Iris pigment epithelial cell (primary cell): ENCODE measurements at places on chromosomes 11 and 22.

DNA sequence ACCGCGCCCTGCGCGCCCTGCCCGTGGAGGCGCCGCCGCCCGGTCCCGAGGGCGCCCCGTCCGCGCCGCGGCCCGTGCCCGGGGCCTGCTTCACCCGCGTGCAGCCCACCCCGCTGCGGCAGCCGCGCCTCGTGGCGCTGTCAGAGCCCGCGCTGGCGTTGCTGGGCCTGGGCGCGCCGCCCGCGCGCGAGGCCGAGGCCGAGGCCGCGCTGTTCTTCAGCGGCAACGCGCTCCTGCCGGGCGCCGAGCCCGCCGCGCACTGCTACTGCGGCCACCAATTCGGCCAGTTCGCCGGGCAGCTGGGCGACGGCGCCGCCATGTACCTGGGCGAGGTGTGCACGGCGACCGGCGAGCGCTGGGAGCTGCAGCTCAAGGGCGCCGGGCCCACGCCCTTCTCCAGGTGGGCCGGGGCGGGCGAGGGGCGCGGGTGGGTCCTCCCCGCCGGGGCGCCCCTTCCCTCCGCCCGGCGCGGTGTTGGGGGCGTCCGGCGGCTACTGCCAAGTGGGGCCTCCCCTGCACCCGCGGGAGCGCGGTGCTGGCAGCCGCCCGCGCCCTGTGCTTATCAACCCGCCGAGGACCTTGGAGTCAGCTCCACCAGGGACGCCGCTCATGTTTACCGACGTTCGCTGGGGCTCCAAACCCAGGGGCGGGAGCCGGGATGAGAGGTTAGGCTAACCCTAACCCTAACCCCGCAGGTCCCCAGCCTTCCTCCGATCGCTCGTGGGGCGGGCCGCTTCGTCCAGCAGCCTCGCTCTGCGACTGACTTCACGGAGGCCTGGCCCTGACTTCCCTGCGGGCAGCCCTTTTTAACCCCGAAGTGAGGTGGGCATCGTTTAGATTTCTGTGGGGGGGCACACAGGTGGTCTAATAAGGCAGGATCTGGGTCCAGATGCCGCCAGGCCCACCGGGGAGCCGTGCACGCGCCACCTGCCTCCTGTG, 649 bp downstream of the SELENOO start:
- DNase-seq: no peak

- DNase-seq: peak; percentile 20
These were observed 816 bp upstream of the PHRF1 start for GRCh38 chr11:575313-575995.

- no peak for DNase-seq
These were observed 2.5 kb upstream of the MUC5AC start for GRCh38 chr11:1155274-1155693.

- DNase-seq: no peak
These were observed 38.6 kb downstream of the TRMU start for GRCh38 chr22:46373921-46374662.

GRCh38 chr22:26885441-26886261, 228.3 kb downstream of the MIAT start:
- DNase-seq: no peak

GRCh38 chr11:115290893-115291292, 213.3 kb downstream of the CADM1 start:
- no peak for DNase-seq

- no peak for DNase-seq
These were observed 3.0 kb downstream of the BACE1 start for GRCh38 chr11:117313091-117313490.

DNA sequence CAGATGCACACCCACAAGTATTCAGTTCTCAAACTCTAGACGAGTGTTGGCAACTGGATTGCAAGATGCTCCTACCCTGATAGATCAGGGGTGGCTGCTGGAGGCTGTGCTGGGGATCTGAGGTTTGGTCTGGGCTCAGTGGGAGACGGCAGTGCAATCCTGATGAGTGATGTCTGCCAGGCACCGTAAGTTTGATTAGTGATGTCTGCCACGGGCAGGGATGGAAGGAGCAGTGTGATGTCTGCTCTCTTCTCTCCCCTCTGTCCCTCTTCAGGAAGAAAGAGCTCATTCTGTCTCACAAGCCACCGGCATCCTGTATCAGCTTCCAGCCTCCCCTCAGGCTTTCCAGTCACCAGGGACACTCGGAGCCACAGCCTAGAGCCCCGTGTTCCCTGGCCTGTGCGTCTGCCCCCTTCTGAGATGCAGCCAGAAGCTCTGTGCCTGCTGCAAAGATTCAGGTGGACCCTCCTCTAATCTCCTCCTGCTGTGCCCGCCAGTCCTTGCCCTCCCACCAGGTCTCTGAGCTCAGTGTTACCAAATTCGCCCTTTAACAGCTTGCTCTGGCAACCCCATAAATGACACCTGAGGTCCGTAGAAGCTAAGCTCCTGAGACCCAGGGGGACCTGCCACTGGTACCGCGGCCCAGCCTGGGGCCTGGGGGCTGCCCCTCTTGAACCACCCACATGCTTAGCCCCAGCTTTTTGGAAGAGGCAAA, 19.9 kb downstream of the TP53I11 start:
- DNase-seq: no peak

GRCh38 chr11:121483805-121484480, 31.2 kb upstream of the SORL1-AS1 start:
- DNase-seq: no peak

DNA sequence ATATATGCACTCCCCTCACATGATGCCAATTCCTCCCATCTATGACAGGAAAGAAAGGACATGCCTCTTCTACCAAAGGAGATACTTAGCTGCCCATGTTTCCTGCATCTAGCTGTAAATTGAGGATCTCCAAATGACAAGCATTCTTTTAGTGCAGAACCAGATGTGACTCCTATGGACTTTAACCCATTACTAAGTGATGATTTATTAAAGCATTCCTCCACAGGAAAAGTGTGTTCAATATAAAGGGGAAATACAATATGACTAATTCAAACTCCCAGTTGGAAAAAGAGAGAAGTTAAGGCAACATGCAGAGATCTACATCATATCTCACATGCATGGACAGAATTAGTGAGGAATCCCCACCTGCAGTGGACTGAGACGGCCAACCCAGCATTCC, 221.3 kb downstream of the FAM76B start:
- no peak for DNase-seq

- no peak for DNase-seq
These were observed 42.5 kb upstream of the CEP126 start for GRCh38 chr11:101872171-101872882.

DNA sequence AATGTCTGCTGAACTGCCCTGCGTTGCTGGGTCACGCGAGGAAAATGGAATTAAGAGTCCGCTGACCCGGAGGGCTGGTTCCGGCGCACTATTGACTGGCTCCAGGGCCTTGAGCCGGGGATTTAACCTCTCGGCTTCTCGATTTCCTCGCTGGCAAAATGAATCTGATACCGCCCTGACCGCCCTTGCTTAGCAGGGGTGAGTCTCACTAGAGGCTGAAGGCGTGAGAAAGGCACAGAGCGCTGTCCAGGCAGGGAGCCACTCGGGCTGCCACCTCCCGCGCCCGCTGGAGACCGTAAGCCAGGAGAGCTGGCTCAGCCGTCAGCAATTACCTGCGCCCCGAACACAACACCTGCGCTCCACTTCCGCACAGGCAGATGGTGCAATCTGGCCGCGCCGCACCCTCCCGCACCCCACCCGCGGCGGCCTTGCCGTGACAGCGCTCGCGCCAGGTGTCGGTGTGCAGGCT, 65.6 kb downstream of the BUD13 start:
- DNase-seq: no peak

DNA sequence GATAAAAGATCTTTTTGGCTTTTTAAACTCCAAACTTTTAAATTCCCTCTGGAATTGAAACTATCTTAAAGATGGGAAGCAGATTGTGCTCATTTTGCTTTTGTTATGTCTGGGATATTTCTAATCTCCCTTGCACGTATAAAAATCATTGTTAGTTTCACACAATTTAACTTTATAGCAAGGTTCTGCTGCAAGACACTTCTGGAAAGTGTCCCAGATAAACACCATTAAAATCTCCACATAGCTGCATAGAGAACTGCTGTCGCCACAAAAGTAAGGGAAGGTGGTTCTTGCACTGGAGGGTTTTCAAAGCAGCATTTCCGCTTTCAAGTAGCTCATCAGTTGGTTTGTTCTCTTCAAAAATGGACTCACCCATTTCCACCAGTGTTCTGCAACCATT, 11.8 kb downstream of the PTS start:
- no peak for DNase-seq

DNA sequence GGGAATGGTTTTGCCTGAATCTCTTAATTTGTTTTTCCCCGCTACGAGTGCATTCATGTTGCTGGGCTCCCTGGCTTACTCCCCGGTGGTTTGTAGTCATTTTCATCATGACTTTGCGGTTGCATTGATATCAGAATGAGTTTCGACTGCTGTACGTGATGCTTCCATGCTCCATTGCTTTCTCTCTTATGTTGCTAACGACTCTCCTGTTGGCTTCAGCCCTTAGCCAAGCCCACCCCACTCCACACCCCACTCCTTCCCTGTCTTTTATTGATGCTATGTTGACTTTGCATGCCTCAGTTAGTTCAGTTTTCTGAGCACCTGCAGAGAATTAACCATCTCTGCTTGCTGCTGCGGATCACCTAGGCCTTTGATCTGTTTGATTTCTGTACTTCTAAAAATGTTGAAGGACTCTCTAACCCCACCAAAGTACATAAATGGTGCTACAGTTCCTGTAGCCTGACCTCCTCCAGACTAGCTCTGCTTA, 65.3 kb downstream of the ARFGAP2 start:
- DNase-seq: no peak
